Sigmoid colon (tissue), 7 donors: ENCODE measurements at places on chromosomes 5 and 9. TPM values are rescaled to one million over a fixed set of nuclear protein-coding genes. Genes with fewer than 3 reads are reported as not detected.

Gene ITGA2
- polyA plus RNA-seq, result 4.9 TPM

Gene FABP6
- polyA plus RNA-seq, result 0.50 TPM

Gene SLC6A18
- not detected for polyA plus RNA-seq

Gene HTR4
- 4.2 TPM for polyA plus RNA-seq

Gene SLC2A6
- 1.2 TPM for polyA plus RNA-seq

Gene SHC3
- polyA plus RNA-seq, result not detected

Gene DMRT3
- polyA plus RNA-seq, result not detected

Gene UGT3A1
- not detected for polyA plus RNA-seq

Gene PARP8
- 1.8 TPM for polyA plus RNA-seq

Gene PCDHGA7
- polyA plus RNA-seq, result not detected

Gene SLCO6A1
- polyA plus RNA-seq, result not detected

Gene MYO10
- 20.3 TPM for polyA plus RNA-seq

Gene BTNL9
- 1.8 TPM for polyA plus RNA-seq

Gene TNFSF15
- polyA plus RNA-seq, result 0.92 TPM

Gene MAN2A1
- polyA plus RNA-seq, result 23.7 TPM

Gene RETREG1
- polyA plus RNA-seq, result 16.2 TPM

Gene GABBR2
- polyA plus RNA-seq, result under 0.01 TPM

Gene PLEKHG4B
- polyA plus RNA-seq, result not detected

Gene LRRTM2
- polyA plus RNA-seq, result 0.32 TPM

Gene PHYHD1
- polyA plus RNA-seq, result 1.6 TPM

Gene SCGB3A2
- polyA plus RNA-seq, result not detected

Gene CCL27
- not detected for polyA plus RNA-seq

Gene TRIM7
- 0.60 TPM for polyA plus RNA-seq

Gene AGGF1
- polyA plus RNA-seq, result 11.8 TPM

Gene GMCL2
- polyA plus RNA-seq, result not detected

Gene SEMA5A
- 0.60 TPM for polyA plus RNA-seq

Gene ARL14EPL
- polyA plus RNA-seq, result not detected

Gene GRM6
- 0.01 TPM for polyA plus RNA-seq

Gene TLR4
- polyA plus RNA-seq, result 4.2 TPM

Gene CSF1R
- polyA plus RNA-seq, result 16.3 TPM

Gene SPATA6L
- 2.0 TPM for polyA plus RNA-seq

Gene BTNL3
- polyA plus RNA-seq, result 18.3 TPM

Gene OBP2B
- not detected for polyA plus RNA-seq

Gene CKS2
- 129 TPM for polyA plus RNA-seq

Gene SLC25A2
- polyA plus RNA-seq, result not detected

Gene BRD3OS
- polyA plus RNA-seq, result 4.2 TPM

Gene MAMDC2
- 5.3 TPM for polyA plus RNA-seq
